Osteoblast (primary cell): ENCODE measurements at places on chromosomes 4 and X. TPM values are rescaled to one million over a fixed set of nuclear protein-coding genes. Genes with fewer than 3 reads are reported as not detected.

DNA sequence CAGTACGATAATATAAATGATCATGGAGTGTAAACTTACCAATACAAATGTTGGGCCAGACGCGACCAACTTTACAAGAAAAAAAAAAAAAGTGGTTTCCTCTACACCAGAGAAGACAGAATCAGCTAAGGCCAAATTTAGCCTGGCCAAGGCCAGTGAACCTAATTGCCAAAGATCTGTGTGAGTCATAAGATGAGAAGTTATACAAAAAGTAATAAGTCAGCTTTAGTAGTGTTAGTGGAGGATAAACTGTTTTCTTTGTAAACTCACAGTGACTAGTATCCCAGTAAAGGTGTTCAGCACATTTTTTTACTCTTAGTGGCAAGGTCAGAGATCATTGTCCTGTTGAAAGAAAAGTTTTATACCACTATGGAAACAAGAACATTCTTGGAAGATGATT, 531.4 kb upstream of the TECRL start:
- DNase-seq, result no peak

DNA sequence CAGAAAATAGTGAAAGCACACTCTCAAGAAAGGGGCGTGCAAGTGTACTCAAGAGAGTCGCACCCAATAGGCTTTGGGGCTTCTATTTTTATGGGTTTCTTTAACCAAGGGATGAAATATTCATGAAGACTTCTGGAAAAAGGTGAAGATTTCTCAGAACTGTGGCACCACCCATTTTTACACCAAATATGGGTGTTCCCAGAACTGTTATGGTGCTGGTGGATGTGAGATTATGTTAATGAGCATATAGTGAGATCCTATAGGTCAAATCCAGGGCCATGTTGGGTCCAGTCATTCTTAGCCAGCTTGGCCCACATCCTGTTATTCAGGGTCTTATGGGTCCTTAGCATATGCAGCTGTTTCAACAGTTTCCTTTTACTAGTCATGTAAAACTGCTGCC, 61.0 kb upstream of the SMIM10 start:
- DNase-seq, result no peak

GRCh38 chr4:122300776-122301175, 78.0 kb upstream of the ADAD1 start:
- no peak for DNase-seq

The KLHL8 gene
- total RNA-seq, result 12.4 and 12.7 TPM in 2 replicates

GRCh38 chr4:180695851-180696250, 1547.4 kb upstream of the TENM3 start:
- DNase-seq, result no peak

- peak; percentile 6 for DNase-seq
Measured at GRCh38 chrX:8044947-8045346, 117.7 kb upstream of the PNPLA4 start.

- no peak for DNase-seq
Measured at GRCh38 chrX:133300591-133300990, 82.4 kb upstream of the TFDP3 start.

- no peak for DNase-seq
Measured at GRCh38 chrX:11016728-11017127, 94.4 kb upstream of the HCCS start.

The EXOC1L gene
- total RNA-seq, result not detected in 2 replicates

- peak; percentile 43 for DNase-seq
Measured at GRCh38 chr4:65538571-65538970, 131.7 kb downstream of the EPHA5 start.

DNA sequence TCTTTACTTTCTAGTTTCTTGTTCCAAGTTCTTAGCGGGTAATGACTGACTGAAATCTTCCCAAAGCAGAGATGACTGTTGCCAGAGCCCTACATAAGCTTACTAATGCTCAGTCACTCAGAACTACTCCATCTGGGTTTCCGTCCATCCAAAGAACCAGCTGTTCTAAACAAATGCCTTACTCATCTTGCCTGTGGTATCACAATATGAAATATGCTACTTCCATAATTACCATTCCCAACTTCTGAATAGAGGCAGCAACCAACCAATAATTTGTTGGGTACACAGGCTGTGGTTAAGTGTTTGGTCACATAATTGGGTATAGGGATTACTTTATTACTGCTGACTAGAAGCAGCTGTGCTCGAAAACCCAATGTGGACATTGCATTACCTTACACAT, 930.2 kb upstream of the DIAPH2 start:
- DNase-seq, result no peak

- no peak for DNase-seq
Measured at GRCh38 chr4:84530454-84530853, 31.4 kb upstream of the NKX6-1 start.

DNA sequence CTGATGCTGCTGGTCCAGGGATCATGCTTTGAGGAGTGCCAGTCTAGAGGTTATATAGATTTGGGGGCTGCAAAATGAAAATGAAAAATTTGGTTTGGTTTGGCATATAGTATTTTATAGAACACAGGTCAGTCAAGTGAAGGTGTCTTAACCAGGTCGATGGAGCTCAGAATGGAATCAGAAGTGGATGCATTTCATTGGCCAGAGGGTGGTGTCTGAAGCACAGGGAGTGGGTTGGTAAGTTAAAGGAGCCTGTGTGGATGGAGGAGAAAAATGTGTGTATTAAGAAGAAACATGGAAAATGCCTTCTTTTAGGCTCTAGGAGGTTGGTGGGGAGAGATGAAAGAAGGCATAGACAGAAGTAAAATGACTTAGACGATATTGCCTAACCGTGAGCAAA, 8.6 kb downstream of the GALNT7 start:
- no peak for DNase-seq

- no peak for DNase-seq
Measured at GRCh38 chr4:122508083-122508482, 51.6 kb upstream of the IL2 start.

DNA sequence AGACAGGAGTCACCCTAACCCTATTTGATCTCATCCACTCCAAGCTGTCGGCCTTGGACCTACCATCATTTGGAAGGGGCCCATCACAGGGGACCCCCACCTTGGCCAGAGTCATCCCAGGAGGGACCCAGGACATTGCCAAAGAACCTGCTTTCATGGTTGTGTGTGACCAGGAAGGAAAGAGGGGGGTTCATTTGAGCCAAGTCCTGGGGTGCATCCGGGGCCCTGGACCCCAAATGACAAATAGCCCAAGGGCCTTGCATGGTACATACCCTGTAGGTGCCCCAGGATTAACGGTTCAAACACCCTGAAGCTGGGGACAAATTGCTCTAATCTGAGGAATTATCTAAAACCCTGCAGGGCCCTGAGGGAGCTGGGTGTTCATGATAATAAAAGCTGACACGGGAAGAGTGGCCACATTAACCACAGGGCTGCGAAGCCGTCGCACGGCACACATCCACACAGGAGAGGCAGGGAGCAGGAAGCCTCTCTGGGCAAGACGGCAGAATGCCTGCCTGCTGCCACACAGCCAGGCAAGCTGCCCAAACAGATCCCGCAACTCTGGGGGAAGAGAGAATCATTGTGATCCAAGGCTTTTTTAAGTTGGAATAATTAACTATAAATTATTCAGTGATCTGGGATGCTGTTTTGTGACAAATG, 28.2 kb upstream of the PPP2R2C start:
- DNase-seq, result no peak

DNA sequence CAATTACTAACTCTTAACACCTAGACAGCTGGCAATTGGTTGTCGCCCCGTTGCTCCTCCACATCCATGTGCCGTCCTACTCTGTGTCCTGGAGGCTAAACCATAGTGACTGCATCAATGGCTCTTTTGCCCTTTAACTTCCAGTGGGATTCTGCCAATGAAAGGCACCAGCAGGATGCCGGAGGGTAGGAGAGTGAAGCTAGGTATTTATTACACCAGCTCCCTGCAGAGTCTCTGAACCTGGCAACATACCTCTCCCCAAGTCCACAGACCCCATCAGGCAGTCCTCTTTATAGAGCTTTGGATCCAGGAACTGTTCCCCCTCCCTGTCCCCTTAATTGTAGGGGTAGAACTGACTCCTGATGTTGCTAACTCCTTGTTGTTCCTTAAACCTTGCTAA, 426.8 kb downstream of the HNRNPD start:
- no peak for DNase-seq

- no peak for DNase-seq
Measured at GRCh38 chrX:103356858-103357257, 552 bp downstream of the TCEAL9 start.

DNA sequence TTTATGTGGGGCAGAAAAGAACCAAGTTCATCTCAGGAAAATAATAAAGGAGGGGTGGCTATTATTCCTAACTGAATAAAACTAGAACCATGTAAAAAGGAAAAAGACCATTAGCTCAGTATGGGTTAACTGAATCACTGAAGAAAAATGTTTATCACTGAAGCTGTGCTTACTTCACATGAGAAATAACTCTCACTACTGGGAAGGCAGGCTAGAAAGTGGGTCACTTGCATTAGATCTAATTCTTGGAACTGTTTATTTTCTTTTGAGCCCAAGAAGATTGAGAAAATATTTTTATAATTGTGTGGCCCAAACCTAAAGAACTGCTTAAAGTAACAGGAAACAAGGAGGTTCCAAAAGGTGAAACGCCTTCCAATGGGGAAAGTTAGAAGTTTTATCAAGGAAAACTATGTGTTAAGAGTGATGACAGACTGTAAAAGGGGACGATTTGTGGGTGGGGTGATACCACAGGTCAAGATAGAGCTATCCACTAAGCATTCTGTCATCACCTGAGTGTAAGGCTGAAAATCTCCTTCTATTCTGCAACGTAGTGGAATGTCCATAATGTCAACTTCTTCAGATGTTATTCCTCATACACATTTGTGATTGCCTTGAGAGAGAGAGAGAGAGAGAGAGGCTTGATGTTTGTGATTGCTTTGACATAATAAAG, 1083.5 kb downstream of the PCDH7 start:
- DNase-seq, result no peak

The MGARP gene
- 4.4 and 7.6 TPM in 2 replicates for total RNA-seq

GRCh38 chr4:7007944-7008343, 35.2 kb upstream of the TADA2B start:
- DNase-seq, result no peak

DNA sequence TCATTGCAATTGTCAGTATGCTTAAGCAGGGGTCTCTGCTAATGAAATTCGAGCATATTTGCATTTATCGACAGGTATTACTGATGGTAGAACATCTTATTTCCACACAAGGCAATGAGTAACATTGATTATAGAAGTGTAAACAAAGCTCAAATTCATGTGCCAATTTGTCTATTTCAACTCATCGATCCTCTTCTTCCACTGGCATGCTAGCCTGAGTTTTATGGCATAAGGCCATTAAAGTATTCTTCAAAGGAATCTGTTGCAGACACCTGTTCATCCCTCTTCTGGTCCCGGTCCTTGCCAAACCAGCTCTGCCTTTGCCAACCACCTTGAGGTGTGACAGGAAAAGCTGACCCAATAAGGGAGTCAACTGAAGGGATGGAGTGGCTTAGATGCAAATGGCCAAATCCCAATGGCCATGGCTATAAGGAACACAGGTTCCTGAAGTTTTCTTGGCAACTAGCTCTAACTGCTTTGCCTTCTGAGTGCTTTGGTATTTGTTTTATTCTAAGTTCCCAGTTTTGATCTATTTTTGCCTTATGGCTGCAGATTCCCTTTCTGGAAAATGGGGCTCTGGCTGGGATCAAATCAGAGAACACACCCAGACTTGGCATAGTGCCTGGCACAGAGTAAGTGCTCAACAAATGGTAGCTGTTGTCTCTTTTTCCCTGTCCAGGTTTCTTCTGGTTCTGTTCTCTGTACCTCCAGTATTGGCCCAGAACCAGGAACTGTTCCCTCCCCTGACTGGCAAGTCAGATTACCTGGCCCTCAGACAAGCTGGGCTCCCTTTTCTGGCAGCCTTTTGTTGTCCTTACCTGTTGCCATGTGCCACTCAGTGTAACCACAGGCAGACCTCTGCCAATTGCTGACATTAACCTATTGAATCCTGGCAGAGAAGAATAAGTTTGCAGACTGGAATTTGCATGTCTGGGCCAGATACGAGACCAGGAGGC, 63.1 kb downstream of the RTL9 start:
- DNase-seq, result no peak

GRCh38 chr4:89837385-89837992, 528 bp upstream of the SNCA start:
- DNase-seq, result no peak

DNA sequence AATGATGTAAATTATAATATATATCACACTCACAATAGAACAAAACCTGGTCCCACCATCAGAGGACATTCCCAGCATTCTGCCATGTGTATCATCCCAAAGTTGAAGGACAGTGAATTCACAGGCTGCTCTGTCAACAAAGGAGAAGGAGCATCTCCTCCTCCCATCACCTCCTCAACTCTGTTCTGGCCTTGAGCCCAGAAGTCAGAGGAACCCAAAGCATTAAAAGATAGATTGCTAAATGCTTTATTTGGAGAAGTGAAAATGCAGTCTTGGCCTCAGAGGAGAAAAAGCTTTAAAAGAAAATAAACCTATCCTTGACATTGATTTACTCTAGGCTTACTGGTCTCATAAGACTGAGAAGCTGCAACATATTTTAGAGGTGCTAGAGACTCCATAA, 268.8 kb upstream of the RASGEF1B start:
- DNase-seq, result no peak

DNA sequence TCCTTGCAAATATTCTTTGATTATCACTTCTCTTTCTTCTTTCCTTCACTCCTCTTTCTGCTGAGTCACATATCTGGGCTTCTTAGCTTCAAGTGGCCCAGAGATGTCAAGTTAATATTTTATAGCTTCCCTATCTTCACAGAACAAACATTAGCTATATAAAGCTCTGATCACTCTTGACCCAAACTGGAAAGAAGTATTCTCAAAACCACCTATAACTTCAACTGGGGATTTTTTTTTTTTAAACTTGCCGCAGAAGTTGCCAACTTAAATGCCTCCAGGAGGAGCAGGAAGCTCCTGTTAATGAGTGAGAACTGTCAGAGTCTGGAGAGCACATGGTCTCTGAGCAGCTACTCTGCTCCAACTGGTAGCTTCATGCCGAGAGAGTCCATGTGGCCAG, 233.3 kb upstream of the EDNRA start:
- DNase-seq, result no peak

The SYN1 gene
- under 0.01 TPM in 2 replicates for total RNA-seq

DNA sequence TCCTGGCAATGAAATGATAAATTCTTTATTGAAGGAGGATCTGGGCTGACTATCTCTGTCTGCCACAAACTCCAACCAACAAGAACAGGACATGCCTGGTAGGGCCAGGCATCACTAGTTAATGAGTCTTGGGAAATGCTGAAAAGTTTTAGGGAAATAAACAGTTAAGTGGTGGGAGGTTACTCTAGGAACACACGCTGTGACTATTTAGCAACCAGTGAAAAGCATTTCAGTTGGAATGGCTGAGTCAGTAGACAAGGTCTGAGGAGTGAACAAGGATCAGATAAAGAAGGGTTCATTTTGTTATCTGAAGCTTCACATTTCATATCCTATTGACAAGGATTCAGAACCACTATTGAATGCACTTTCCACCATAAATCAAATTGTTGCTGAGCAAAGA, 394.9 kb upstream of the BOD1L1 start:
- peak; percentile 34 for DNase-seq
